ENCODE measurements at places on chromosomes 1 and 21.

- no peak for ATAC-seq
These were observed 9.4 kb downstream of the SLC25A44 start for GRCh38 chr1:156203331-156203730.

- no peak for ATAC-seq
These were observed 58.2 kb upstream of the SPAG17 start for GRCh38 chr1:118243269-118243668.

GRCh38 chr1:41895552-41895951, 23.2 kb downstream of the HIVEP3 start:
- no peak for ATAC-seq

- no peak for ATAC-seq
These were observed 2.0 kb downstream of the TEKT2 start for GRCh38 chr1:36085686-36086526.

- no peak for ATAC-seq
These were observed 30.3 kb upstream of the RLF start for GRCh38 chr1:40130892-40131291.

DNA sequence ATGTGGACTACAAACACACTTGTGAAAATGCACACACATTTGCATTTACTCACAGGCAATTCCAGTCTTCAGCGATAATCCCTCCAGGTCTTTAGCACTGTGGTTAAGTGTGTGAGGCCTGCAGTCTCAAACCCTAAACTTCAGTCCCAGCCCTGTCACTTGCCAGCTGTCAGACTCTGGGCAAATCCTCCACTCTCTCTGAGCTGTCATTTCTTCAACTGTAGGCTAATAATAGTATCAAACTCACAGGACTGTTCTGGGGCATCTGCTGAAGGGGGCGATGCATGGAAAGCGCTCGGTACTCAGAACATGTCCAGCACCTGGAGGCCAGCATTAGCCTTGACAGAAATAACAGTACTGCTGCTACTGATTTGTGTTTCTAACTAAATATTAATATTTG, 48.2 kb downstream of the NEK2 start:
- ATAC-seq: no peak

- ATAC-seq: no peak
These were observed 256.3 kb upstream of the C1orf174 start for GRCh38 chr1:4156241-4156973.

DNA sequence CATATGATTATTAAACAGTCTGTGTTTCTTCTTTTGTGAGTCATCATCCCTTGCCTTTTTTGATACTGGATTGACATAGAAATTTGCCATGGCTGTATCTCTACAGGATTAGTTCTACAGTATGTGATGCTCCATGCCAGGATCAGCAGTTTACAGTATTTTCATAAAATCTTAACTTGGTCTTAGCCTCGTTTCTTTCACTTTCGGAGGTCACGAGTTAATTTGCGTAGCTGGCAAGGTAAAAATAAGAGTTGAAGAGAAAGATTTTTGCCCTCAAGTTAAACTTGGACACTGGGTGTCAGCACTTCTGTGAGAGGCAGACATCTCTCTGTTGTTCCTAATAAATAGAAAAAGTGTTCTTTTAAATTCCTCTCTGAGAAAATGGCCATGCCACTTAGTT, 79.1 kb downstream of the CACNA1E start:
- no peak for ATAC-seq

- ATAC-seq: no peak
These were observed 285.4 kb upstream of the USP25 start for GRCh38 chr21:15444118-15444960.

DNA sequence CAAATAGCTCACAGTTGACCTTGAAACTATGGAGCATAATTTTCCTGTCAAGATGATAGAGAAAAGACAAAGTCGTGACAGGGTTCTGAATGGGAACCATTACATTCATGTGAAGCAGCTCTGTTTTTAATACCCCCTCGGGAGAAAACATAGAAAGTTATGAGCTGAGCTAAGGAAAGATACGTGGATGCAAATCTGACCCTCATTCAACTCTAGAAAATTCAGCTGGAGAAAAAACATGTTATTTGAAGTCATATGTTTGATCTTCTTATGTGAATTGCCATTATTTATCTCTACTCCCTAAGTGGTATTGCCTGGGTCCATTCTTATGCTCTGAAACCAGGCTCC, 48.0 kb upstream of the LRRC52 start:
- ATAC-seq: no peak

DNA sequence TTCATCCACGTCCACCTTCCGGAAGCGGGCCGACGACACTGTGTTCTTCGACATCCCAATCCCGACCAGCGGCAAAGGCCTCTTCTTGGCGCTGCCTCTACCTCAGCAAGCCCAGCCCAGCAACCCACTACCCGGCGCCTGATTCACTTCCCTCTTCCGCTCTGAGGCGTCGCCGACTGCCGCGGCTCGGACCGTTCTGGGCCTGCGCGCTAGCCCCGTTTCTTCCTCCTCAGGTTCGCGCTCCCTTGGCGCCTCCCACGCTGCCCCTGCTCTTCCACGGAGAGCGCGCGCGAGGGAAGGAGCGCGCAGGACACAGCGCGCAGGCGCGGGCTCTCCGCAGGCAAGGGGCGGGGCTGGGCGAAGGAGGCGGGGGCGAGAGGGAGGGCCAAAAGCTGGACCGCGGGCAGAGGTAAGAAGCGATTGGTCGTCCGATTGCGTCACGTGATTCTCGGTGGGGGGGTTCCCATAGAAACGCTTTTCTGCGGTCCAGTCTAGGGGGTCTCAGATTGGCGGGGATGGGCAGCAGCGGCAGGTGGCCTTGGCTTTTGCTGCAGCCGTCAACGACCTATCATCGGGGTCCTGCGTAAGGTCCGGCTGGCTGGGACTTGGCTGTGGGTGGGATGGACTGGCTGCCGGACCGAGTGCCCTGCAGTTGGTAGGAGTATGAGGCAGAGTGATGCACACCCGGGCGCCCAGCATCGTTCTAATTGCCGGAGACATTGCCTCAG, at the start of gene ARPC5:
Gene ARPC5, minus strand, starts transcription at position 178 of the 728 bp plus-strand sequence. Its CDS starts 124 bp downstream, at position 54.
- ATAC-seq: peak; percentile 96

DNA sequence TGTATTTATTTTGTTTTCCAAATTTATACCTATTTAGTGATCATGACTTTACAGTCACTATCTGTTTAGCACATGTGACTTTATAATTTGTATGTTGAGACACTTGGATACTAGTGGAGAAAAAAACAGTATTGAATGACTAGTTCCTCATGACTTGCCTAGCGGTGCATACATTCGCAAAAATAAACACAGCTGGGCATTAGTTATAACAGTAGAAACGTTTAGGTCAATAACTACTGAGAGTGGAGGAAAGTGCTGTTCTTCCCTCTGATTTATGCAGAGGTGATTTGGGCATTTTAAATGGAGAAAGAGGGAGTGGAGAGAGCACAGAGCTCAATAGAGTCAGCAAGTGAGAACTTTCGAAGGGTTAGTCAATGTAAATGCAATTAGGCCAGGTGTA, 1679.0 kb upstream of the B3GALT2 start:
- no peak for ATAC-seq

All from stimulated activated memory B cell treated with anti-CD40 and anti-IgM and Interleukin-4, amounts not matched to agents 10 μg/mL and 1 μg/mL and 100 μg/mL, for 72 hours (primary cell).